ENCODE measurements at places on chromosomes 11 and 22. TPM values are rescaled to one million over a fixed set of nuclear protein-coding genes. Genes with fewer than 3 reads are reported as not detected.

Gene ANO3
- polyA plus RNA-seq = not detected

Gene FGF4
- polyA plus RNA-seq = not detected

DNA sequence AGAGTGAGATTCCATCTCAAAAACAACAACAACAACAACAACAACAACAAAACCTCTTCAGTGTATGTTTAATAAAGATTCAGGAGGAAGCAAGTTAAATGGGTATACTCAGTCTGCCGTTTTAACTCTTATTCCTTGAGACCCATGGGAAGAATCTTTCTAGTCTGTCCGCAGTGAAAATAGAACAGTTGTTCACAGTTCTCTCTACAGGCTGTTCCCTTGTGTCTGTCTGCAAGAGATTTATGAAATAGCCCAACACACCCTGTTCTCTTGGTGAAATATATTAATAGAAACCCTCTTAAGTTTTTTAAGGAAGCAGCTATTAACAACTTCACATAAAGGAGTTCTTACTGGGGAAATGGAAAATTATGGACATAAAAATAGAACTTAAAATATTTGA, 682.2 kb upstream of the RAG2 start:
- no peak for DNase-seq

Gene CST6
- not detected for polyA plus RNA-seq

Gene PNPLA3
- polyA plus RNA-seq = 0.83 TPM

Gene LARGE2
- polyA plus RNA-seq = not detected

- no peak for DNase-seq
These were observed 18.3 kb upstream of the OR5M8 start for GRCh38 chr11:56509439-56509838.

DNA sequence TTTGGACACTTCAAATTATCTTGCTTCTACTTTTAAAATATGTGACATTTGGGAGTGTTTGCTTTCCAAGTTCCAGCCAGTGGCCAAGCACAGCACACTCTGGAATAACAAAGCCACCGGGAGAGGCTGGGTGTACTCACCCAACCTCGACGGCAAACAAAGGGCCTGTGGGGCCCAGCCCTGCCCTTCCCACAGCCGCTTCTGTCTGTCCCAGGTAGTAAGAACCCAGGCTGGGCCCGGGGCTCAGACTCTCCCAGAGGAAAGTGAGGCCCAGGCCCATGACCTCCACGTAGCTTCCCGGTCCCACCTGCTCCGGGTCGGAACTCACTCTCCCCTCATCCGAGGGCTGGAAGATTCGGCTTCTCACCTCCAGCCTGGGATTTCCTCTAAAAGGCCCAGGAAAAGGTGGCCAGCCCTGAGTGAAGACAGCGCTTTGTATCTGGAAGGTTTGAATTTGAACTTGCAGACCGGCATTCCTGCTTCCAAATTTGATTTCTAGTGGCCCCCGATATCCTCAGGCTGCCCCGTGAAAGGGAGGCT, 93.5 kb downstream of the CELSR1 start:
- no peak for DNase-seq

DNA sequence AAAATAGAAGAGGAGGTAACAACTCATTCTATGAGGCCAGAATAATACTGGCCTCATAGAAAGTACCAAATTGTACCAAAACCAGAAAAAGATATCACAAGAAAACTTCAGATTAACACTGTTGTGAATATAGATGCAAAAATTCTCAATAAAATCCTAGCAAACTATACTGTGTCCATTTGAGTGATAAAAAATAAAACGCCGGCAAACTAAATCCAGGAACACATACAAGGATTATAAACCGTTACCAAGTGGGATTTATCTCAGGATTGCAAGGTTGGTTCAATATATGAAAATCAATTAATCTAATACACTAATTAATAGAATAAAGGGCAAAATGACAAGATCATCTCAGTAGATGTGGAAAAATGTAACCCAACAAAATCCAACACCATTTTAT, 23.6 kb upstream of the FBXO3 start:
- DNase-seq = no peak

DNA sequence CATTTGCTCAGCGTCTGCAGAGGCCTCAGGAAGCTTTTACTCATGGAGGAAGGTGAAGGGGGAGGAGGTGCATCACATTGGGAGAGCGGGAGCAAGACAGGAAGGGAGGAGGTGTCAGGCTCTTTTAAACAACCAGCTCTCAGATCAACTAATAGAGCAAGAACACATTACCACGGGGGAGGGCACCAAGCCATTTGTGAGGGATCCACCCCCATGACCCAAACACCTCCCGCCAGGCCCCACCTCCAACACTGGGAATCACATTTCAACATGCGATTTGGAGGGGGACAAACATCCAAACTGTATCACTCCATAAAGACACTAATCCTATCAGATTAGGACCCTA, 18.9 kb upstream of the THY1 start:
- no peak for DNase-seq
